ENCODE measurements at places on chromosomes 11 and 22. TPM values are rescaled to one million over a fixed set of nuclear protein-coding genes. Genes with fewer than 3 reads are reported as not detected.

The JAML gene
- 12.0 TPM for total RNA-seq

The NPTXR gene
- 2.0 TPM for total RNA-seq

DNA sequence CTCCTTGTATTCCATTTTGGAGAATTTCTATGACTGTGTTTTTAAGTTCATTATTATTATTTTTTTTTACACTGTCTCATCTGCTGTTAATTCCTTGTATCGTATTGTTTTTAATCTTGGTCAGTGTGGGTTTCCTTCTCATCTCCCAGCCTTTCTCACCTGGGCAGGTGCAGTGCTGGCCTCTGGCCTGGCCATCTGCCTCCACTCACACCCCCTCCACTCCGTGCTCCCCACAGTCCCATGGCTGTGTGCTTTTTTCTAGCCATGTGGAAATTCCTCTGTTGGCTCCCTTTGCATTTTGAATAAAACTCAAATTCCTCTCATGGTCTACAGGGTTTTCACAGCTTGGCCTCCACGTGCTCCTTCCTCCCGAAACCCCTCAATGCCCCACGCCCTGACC is 50.3 kb upstream of the LINC01488 start:
- no peaks in the 10 kb centered on the region for H3K27me3 ChIP-seq
- H3K4me3 ChIP-seq: no peak overlapping the region
- H3K36me3 ChIP-seq: no peaks in the 10 kb centered on the region
- H3K4me1 ChIP-seq: no peaks in the 10 kb centered on the region
- DNase-seq: no peak

DNA sequence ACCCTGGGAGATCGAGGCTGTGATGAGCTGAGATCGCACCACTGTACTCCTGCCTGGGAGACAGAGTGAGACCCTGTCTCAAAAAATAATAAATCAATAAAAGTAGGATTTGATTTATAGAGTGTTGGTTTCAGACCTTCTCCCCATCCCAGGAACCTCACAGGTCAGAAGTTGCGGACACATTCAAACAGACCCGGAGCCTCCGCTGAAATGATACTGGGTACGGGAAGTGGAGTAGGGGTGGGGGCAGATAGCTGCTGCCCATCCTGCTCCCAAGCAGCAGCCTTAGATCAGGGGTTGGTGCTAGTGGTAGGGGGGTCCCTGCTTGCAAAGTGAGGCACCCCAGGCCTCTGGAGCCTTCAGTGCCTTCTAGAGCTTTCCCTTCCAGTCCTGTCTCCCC is 7.8 kb downstream of the PRDM11 start:
- peak; percentile 12 for DNase-seq
- no peaks in the 10 kb centered on the region for H3K27me3 ChIP-seq
- no peaks in the 10 kb centered on the region for H3K4me1 ChIP-seq

GRCh38 chr11:66971488-66971887 is 3.6 kb upstream of the C11orf86 start:
- H3K27me3 ChIP-seq: no peaks in the 10 kb centered on the region
- H3K36me3 ChIP-seq: no peaks in the 10 kb centered on the region
- DNase-seq: no peak
- no peak overlapping the region for H3K4me3 ChIP-seq
- H3K27ac ChIP-seq: peak overlapping the region; percentile 66
- no peaks in the 10 kb centered on the region for H3K4me1 ChIP-seq

DNA sequence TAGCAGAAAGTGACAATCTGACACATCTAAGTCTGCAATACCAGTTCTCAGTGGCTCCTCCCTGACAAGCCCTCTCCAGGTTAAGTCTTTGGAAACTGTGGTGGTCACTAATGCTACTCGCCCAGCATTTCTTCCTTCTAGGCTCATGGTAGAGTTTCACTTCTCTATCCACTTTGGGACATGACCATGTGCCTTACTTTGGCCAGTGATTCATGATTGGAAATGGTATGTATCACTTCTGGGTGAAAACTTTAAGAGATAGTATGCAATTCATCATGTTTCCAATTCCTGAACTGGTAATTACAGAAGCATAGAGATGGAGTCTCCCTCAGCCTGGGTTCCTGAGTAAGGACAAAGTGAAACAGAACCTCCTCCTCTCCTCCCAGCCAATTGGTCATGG is 151.5 kb upstream of the LMO1 start:
- no peaks in the 10 kb centered on the region for H3K36me3 ChIP-seq
- DNase-seq: no peak
- no peak overlapping the region for H3K27ac ChIP-seq
- H3K4me3 ChIP-seq: no peak overlapping the region
